Forelimb muscle (tissue), 1 donor: ENCODE measurements at places on chromosomes 5 and 9. TPM values are rescaled to one million over a fixed set of nuclear protein-coding genes. Genes with fewer than 3 reads are reported as not detected.

Gene PTCD2
- polyA plus RNA-seq: 8.3 TPM

Gene HCN1
- 3.1 TPM for polyA plus RNA-seq

Gene ROPN1L
- not detected for polyA plus RNA-seq

Gene TAF11L5
- not detected for polyA plus RNA-seq

Gene COL27A1
- polyA plus RNA-seq: 35.4 TPM

Gene SLC36A3
- not detected for polyA plus RNA-seq

Gene PCDHB16
- 2.5 TPM for polyA plus RNA-seq

DNA sequence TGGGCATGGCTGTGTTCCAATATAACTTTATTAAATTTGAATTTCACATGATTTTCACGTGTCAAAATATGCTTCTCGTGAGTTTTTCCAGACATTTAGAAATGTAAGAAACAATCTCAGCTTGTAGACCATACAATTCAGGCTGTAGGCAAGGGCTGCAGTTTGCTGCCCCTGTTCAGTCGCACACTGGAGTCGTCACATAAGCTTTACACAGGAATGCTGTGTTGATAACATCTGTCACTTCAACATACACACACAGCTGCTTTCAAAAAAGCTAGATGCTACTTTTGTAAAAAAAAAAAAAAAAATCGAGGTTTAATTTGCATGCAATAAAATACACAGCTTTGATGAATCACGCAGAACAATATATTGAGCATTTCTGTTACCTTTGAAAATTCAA, 77.9 kb downstream of the MYO10 start:
- no peak for DNase-seq

DNA sequence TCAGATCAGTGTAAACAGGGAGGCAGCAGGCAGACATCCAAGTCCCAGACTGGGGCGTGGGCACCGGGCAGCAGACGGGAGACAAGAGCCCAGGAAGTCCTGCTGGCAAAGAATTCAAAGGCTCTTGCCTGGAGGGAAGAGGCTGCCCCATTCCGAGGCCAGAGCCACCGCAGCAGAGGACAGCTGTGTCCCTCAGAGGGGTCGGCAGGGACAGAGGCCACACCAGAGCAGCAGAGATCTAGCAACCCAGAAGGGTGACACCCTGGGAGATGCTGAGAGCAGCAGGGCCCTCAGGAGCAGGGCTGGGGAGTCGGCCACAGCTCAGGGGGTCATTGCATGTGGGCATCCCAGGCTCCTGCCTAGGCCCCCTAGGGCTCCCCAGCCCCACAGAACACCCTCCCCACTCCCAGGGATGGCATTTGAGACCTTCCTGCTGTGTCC, 29.1 kb downstream of the ADAMTS2 start:
- DNase-seq: no peak

DNA sequence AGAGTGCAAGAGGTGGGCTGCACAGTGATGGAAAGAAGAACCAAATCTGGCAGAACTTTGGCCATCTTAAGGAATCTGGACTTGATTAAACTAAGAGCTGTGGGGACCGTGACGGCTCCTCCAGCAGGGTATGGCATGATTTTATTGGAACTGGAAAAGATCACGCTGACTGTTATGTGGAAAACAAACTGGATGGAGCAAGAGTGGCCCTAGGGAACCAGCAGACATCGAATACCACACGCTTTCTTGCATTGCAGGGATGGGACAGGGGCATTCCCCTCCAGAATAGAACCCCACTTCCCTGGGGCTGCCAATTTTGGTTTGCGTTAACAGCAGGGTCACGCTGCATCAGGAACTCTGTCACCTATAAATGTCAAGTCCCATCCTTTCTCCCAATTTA, 38.8 kb downstream of the INSYN2B start:
- DNase-seq: no peak

DNA sequence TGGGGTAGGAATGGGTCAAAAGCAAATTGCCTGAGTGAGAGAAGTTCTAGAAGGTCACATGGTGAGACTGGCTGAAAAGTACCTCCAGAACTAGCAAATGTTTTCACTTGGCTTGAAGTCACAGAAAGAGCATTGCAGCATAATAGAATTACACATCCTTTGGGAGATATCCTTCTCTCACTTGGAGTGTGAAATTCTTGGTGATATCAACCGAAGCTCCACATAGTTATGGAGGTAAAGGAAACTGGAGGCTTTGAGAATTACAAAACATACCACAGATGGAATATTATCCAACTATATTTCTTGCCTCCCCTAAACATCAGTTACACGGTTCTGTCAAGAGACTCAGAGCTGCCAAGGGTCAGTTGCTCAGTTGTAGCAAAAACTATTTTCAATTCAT, 182.4 kb downstream of the SEMA5A start:
- no peak for DNase-seq

GRCh38 chr9:23779220-23779619, 46.8 kb downstream of the ELAVL2 start:
- DNase-seq: no peak

GRCh38 chr9:103152473-103152872, 157.3 kb downstream of the CYLC2 start:
- no peak for DNase-seq

DNA sequence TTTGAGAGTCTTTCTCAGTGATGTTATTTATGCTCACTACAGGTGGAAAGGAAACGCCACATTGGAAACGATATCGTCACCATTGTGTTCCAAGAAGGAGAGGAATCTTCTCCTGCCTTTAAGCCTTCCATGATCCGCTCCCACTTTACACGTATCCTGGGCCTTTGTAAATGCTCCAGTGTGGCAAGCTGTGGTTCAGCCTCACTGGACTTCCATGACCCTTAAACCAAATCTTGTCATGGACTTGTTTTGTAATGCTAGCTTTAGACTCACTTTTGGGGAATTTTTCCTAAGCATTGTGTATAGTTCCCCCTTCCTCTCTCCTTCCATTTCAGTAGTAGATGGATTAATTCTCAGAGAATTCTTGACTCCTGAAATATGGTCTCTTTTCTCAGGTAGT, 60.9 kb upstream of the SLC2A8 start:
- no peak for DNase-seq

DNA sequence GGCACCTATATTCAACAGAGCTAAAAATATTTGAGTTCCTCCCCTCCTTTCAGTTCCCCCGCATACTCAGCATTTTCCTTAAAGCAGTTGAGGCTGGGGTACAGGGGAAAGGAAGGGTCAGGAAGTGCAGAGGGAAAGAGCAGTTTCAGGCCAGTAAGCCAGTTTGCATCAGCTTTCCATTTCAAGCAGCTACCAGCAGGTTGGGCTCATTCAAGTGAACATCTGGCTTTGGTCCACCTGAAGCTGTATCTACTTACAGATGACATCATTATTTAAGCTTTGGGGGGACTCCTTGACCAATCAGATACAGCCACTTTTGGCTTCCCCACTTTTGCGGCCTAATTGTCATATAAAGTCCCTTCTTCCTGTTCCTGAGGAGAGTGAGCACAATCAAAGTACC, 8.2 kb upstream of the ACO1 start:
- DNase-seq: no peak

DNA sequence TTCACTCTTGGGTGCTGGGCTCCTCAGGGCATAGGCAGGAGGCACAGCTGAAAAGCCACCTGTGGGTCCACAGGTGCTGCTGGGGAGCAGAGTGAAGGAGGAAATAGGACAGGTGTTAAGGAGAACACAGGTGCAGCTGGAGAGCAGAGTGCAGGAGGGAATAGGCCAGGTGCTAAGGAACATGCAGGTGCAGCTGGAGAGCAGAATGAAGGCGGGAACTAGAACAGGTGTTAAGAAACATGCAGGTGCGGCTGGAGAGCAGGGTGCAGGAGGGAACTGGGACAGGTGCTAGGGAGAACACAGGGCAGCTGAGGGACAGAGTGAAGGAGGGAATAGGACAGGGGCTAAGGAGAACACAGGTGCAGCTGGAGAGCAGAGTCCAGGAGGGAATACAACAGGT, 43.8 kb upstream of the PLEKHG4B start:
- no peak for DNase-seq

- DNase-seq: no peak
Observed at GRCh38 chr5:109630093-109630492, 59.6 kb upstream of the MAN2A1 start.

GRCh38 chr5:57495285-57496086, 12.9 kb upstream of the ACTBL2 start:
- DNase-seq: no peak

GRCh38 chr9:134497283-134497860, 144.2 kb upstream of the COL5A1 start:
- DNase-seq: no peak

DNA sequence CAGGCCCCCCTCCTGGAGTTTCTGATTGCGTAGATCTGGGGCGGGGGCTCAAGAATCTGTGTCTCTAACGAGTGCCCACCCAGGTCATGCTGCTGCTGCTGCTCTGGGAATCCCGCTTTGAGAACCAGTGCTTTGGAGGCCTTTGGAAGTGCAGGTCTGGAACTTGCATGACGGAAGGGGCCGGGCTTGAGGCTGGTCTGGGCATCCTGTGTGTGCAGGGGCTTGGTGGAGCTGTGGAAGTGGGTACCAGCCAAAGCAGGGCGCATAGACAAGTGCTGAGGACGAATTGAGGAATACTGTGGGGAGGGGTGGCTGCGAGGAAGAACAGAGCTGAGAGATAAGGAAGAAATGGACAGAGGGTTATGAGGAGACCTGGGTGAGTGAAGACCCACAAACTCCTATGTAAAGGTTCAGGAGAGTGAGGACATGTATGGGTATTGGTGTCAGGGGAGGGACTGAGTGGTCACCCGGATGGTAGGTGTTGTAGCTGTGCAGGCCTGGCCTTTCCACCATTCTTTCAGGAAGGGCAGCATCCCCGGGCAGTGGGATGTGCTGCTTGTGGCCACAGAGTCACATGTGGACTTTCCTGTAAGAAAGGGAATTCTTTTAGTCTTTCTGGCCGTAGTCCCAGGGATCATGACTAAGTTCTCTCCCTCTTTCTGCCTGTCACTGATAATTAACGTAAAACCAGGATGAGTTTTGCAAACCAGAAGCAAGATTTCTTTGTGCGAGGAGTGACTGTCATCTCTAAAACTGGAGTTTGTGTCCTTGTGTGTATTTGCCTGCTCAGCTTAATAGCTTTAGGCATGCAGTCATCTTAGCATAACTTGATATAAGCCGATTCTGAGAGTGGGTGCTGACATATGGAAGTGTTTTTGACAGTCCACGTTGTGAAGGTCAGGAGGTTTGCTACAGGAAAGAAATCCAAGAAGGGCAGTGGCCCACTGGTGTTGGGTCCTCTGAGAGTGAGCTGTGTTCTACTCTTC, 43.3 kb upstream of the TJP2 start:
- no peak for DNase-seq

DNA sequence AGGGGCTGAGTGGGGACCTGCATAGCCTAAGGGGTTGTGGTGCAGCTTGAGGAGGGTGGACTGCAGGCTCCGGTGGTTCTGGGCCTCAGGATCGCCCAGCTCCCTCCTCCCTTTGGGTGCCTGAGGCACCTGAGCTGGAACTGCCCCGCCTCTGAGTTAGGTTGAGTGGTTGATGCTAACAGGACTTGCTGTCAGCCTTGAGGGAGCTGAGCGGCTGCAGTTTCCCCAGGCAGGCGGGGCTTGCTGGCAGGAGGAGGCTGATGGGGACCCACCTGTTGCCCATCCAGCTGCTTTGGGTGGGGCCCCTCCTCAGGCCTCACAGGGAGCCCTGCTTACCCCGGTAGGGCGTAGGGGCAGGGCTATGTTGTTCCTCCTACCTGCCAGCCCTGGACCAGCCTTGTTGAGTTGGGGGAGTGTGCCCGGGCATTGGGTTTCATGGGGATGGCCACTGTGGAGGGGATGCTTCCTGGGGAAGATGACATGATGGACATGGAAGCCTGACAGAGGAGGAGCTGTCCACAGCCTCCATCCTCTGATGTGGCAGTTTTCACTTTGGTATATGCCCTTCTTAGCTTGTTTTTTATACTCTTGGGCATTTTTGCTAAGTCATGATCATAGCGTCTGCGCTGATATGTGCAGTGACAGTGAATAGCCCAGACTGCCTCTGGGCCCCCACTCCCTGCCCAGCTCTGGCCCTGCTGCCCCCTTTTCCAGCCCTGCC, 14.3 kb downstream of the WNK2 start:
- DNase-seq: no peak
